Breast epithelium (tissue), 4 donors: ENCODE measurements at places on chromosomes 3 and 15. TPM values are rescaled to one million over a fixed set of nuclear protein-coding genes. Genes with fewer than 3 reads are reported as not detected.

CELSR3 gene
- total RNA-seq = 0.88 TPM

- no peaks in the 10 kb centered on the region for H3K36me3 ChIP-seq
- no peaks in the 10 kb centered on the region for H3K27me3 ChIP-seq
- no peak overlapping the region for H3K4me3 ChIP-seq
- peak overlapping the region; percentile 56 for H3K27ac ChIP-seq
- no peak for DNase-seq
Measured at GRCh38 chr3:15360788-15361493, 28.6 kb upstream of the SH3BP5 start.

GRCh38 chr15:48628832-48629231, 16.7 kb downstream of the FBN1 start:
- H3K27me3 ChIP-seq = no peaks in the 10 kb centered on the region
- H3K4me3 ChIP-seq = no peak overlapping the region
- no peak overlapping the region for H3K27ac ChIP-seq
- no peak for DNase-seq

DNAJC19 gene
- 44.5 TPM for total RNA-seq

- DNase-seq = no peak
- no peaks in the 10 kb centered on the region for H3K4me1 ChIP-seq
- no peaks in the 10 kb centered on the region for H3K27me3 ChIP-seq
- no peak overlapping the region for H3K4me3 ChIP-seq
- H3K36me3 ChIP-seq = no peaks in the 10 kb centered on the region
Measured at GRCh38 chr3:171108066-171108465, 81.5 kb upstream of the SLC2A2 start.
